ENCODE measurements at places on chromosomes 16 and 17. TPM values are rescaled to one million over a fixed set of nuclear protein-coding genes. Genes with fewer than 3 reads are reported as not detected.

TIMP2 gene
- 719 TPM for polyA plus RNA-seq

KRTAP9-7 gene
- polyA plus RNA-seq, result not detected

CDRT4 gene
- polyA plus RNA-seq, result 2.7 TPM

CHD3 gene
- polyA plus RNA-seq, result 213 TPM
